ENCODE measurements at places on chromosomes 1 and 21.

DNA sequence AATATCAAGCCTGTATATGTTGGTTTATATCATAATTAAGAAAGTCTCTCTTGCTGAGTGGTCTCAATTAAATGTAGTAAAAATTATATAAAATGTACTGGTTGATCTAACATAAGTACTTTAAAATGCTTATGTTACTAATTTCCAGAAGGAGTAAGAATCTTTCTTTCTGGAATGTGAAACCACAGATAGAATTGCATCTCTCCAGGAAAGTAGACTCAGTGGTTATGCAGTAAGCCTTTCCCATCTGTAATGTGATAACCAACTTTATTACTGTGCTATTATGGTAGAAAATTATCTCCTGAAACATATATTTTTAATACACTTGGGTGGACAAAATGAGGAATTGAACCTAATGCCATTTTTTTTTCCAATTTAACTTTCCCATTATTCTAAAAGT, 8.9 kb upstream of the RALGPS2 start:
- no peak for DNase-seq

GRCh38 chr1:53465023-53465957, 6.1 kb downstream of the DMRTB1 start:
- DNase-seq, result no peak

DNA sequence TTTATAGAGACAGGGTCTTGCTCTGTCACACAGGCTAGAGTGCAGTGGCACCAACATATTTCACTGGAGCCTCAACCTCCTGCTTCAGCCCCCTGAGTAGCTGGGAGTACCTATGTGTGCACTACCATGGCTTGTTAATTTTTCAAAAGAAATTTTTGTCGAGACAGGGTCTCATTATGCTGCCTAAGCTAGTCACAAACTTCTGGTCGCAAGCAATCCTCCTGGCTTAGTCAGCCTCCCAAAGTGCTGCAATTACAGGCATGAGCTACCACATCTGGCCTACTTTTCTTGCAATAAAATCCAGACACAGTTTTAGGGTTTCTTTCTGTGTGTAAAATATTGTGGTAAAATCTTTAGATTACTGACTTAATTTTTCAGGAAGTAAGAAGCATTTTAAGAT, 27.9 kb upstream of the NTPCR start:
- no peak for DNase-seq

DNA sequence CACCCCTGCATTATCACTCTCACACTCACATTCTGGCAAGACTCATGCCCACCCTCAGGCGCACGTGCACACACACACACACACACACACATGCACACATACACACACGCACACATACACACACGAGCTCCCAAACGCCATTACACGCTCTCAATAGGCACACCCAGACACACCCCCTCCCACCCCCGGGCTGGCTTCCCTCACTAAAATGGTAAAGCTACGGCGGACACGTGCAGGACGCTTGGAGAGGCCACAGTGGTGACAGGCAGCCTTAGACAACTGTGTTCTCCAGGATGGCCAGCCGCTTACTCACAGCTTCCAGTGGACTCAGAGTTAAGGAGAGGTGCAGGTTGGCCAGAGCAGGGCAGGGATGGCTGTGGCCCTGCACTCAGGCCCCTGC, 10.1 kb downstream of the MATN1 start:
- DNase-seq, result no peak

GRCh38 chr1:181347495-181348390, 135.6 kb upstream of the CACNA1E start:
- DNase-seq, result no peak

- no peak for DNase-seq
Measured at GRCh38 chr1:223652436-223652941, 13.0 kb downstream of the CAPN8 start.

DNA sequence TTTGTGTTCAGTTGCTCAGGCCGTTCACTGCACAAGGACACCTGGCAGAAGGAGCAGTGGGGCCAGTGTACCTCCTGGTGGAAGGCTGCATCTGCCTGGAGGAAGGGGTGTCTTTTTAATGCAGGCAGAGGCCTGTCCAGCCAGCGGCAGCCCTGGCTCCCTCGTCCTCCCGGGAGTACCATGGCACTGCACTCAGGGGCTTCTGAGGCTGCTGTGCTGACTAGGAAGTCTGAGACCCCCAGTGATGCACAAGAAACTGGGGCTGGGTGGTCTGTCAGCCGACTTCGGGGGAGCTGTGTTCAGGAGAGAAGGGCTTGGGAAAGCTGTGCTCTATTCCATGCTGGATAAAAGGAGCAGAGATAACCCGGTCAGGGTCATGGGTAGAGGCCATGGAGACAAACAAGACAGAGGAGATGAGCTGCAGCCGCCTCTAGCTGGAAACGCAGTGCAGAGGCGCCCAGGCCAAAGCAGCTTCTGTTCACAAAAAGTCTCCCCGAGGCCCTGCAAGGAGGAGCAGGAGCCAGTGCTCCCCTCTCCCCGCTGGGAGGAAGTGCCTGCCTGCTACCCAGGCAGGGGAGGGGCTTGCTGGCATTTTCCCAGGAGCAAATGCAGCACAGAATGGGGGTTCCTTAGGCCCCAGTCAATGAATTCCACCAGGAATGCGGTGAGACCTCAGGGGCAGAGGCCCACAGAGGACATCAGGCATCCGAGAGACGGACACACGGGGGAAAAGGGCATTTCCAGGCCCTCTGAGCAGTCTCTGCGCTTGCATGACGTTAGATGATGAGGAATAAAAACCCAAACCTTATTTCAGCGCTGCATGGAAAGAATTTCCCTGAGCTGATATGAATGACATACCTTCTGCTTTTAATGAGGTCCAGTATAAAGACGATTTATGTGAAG, 17.2 kb upstream of the C2CD2 start:
- no peak for DNase-seq

DNA sequence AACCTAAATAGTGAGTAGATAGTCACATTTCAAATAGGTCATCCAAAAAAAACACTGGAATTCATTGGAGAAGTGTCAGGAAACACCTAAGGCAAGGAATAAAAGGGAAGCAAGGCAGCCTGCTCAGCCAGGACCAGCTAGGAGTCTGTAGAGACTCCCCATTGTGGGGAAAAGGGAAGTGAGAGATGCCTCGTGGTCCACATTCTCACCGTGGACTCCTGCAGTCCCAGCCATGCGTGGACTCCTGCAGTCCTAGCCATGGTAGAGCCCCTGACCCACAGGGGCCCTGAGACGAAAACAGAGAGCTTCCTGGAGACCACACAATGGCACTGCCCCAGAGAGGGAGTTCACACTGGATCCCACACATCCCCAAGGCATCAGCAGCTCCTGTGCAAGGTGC, 97.5 kb downstream of the LRIG2 start:
- DNase-seq, result no peak

DNA sequence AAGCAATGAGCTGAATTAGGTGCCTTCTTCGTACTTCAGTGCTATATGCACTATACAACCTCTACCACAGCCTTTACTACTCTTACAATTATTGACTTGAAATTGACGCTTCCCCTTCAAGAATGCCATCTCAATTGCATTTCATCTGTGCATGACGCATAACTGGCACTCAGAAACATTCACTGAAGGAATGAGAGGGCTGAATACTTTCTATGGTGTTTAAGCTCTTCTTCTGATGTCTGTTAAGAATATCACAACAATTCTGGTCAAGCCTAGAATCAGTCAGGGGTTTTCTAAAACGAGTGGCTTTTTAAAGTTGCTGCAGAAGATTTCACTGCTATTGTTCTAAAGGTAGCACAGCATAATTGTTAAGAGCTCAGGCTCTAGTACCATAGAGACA, 11.5 kb downstream of the DENND1B start:
- no peak for DNase-seq

- DNase-seq, result no peak
Measured at GRCh38 chr1:54857746-54858561, 29.0 kb downstream of the DHCR24 start.

DNA sequence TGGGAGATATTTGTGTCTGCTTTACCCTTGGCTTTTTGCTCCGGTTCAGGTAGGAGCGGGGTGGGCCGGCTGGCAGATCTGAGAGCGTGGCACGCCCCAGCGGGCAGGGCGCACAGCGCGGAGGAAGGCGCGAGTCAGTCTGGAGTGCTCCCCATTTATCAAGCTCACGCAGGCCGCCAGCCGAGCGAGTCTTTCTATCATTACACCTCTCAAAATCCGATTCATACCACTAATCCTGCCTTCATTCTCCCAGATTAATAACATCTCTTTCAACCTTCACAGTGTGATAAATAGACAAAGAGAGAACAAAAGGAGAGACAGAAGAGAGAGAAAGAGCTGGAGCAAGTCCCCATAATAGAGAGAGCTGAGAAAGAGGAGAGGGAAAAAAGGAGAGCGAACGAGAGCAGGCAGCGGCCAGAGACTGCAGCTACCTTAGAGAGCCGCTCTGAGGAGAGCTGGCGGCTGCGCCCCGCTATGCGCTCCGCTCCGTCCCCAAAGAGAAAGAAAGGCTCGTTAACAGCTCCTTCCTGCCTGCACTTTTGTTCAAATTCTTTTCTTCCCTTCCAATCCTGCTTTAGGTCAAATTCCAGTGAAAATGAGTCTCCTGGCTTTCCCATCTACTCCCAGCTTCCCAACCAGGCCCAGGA, 48.0 kb downstream of the DMAP1 start:
- no peak for DNase-seq

- DNase-seq, result no peak
Measured at GRCh38 chr1:6637770-6638169, 13.1 kb downstream of the THAP3 start.

GRCh38 chr1:163084330-163084729, 15.2 kb downstream of the RGS4 start:
- DNase-seq, result no peak

DNA sequence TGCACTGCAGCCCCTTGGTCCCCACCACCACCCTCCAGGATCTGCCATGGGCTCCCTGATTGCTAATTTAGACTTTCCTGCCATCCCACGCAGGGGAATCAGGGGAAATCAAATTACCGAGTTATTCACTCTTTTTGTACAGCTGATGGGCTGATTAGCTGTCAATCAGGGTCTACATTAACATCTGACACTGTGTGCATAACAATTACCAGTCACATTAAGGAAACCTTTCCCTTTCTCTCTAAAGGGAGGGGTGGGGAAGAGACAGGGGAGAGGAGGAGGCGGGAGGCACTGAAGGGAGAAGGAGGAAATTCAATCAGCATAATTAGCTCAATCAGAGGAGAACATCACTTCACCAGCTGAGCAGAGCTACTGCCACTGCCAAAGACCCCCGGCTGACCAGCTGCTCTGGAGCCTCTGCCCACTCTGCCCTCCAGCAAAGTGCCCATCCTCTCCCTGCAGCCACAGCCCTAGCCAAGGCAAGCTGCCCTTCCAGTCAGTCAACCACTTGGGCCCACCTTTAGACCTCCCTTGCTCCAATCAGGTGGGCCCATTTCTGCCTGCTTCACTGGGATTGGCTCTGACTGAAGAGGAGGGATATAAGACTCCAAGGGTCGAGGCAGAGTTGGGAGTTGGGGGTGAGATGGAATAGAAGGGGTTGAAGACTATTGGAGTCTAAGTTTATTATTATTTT, 199.3 kb upstream of the ZC3H12A start:
- DNase-seq, result no peak

DNA sequence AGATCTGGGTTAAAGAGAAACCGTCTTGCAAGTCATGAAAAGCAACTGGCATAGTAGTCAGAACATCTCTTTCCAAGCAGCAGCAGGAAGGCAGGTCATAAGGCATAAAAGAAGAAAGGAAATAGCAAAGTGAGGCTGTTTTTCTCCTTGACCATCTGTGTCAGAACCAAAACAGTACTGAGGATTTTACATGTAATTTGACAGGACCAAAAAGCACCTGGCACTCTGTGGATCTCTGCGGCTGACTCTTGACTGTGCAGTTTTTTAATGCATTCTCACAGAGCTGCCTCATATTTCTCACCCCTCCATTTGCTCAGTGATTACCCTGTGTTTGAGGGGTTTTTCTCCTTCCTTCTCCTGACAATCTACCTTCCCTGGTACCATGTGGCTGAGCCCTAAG, 17.7 kb downstream of the TBX15 start:
- DNase-seq, result no peak

- DNase-seq, result no peak
Measured at GRCh38 chr1:7387053-7387927, 383.8 kb upstream of the VAMP3 start.

DNA sequence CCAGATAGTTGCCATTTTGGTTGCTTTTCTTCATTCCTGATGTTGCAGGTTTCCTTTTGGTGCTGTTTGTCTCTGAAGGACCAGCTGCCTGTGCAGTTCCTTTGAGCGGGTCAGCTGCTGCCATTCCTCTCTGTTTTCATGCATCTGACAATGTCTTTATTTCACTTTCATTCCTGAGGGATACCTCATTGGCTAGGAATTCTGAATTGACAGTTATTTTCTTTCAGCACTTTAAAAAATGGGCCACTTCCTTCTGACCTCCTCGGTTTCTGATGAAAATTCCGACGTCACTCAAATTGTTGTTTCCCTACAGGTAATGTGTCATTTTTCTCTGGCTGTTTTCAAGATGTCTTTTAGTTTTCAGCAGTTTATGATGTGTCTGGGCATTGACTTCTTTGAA, 24.8 kb downstream of the CCSAP start:
- DNase-seq, result no peak

DNA sequence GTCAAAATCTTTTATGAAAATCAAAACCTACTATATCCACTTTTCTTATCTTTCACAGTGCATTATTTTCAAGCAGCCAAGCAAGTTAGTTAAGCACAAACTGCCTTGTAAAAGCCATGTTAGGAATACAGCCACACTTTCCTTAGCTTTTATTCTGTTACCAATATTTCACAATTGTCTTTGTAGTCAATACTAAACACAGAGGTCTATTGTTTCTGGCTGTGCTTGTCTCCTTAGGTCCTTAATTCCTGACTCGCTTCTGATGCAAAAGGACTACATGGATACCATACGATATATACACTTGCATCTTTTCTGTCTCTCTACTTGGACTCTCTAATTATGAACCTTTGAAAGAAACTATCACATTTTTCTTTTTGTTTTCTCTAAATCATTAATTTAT, 331.8 kb downstream of the NEGR1 start:
- DNase-seq, result no peak

GRCh38 chr1:8133190-8133589, 107.1 kb upstream of the ERRFI1 start:
- DNase-seq, result no peak

GRCh38 chr21:41350436-41351155, 11.2 kb upstream of the MX2 start:
- no peak for DNase-seq

GRCh38 chr1:17844185-17844826, 89.2 kb downstream of the ACTL8 start:
- no peak for DNase-seq

DNA sequence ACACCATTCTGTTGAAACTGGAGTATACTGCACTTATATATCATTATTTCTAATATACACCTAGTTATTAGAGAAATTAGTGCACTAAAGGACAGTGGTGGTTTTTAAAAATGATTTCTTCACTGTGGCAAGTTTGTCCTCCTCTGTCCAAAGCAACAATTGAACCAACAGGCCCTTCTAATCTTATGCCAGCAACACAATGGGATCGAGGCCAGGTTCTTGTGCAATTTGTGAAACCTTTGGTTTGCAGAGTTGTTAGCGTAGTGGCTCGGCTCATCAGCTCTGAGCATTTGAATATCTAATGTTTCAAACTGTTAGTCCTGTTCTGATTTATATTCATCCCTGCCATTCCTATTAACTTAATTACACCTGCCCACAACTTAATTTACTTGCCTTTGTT, 9.9 kb upstream of the LRRC39 start:
- peak; percentile 35 for DNase-seq

- no peak for DNase-seq
Measured at GRCh38 chr1:48039088-48040054, 42.2 kb upstream of the TRABD2B start.

Measured in NCI-H1105 treated with DMSO at 0.1 percent for 48 hours (cell line).